ENCODE measurements at places on chromosomes 3 and 15.

DNA sequence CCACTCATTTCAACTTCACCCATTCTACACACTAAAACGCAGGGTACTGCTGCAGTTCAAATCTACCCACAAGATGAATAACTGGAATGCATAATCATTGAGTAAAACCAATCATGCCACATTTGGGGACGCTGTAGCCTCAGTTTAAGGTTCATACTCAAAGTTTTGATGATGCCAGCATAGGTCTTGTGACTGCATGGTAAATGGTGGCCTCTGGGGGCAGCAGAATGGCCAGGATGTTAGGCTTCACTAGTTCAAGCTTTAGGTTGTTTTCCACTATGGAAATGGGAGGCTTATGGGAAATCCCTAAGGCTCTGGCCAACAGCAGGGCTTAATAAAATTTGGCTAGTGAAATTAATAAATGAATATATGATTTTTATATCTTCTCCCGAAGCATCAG, 104.3 kb upstream of the TSC22D2 start:
- DNase-seq, result no peak

DNA sequence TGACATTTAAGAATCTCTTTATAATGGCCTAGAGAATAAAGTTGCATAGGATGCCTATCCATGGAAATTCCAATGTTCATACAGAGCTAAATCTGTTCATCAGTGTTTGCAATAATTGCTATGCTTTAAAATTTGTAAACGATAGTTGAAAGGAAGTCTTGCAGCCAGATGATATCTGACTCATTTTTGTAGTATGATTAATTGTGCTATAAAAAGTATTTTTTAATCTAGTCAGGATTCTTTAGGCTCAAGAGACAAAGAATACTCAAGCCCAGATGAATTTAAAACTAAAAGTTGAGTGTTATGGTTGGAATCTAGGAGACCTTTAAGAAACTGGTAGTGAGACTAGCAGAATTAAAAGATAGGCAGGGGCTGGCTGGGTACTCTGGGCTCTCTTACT, 50.5 kb downstream of the SUCNR1 start:
- DNase-seq, result no peak

DNA sequence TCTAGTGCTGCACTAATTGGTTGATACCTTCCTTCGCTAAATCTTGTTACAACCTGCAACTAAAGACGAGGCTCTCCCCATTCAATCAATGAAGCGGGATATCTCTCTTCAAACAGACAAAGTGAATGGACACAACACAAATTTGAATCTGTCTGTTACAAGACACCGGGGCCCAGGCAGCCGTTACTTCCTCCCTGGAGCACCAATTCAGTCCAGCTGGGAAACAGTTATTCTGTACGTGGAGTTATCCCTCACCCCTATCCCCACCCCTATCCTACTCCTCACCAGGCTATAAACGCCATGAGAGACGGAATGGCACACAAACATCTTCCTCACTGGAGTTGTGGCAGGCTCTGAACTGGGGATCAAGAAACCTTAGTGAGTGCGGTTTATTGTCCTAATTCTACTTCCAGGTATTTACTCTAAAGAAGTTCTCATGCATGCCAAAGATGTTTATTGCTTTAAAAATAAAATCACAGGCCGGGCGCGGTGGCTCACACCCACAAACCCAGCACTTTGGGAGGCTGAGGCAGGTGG, 181.8 kb downstream of the FOXP1 start:
- DNase-seq, result no peak

DNA sequence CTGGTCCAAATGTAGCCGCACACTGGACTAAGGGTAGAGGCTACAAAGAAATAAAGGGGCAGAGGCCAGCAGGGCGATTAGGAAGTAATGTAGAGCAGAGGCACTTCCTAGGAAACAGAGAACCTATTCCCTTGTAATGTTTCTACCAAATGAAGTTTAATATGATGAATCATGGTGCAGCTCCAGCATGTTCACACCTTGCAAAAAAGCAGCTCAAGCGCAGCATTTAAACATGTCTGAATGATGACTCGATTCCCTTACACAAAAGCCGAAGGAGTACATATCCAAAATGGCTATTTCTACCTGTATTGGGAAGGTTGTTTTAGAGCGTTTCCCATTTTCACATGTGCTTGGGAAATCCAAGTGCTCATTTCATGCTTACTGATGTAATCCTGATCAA, 204.8 kb downstream of the MECOM start:
- DNase-seq, result no peak

DNA sequence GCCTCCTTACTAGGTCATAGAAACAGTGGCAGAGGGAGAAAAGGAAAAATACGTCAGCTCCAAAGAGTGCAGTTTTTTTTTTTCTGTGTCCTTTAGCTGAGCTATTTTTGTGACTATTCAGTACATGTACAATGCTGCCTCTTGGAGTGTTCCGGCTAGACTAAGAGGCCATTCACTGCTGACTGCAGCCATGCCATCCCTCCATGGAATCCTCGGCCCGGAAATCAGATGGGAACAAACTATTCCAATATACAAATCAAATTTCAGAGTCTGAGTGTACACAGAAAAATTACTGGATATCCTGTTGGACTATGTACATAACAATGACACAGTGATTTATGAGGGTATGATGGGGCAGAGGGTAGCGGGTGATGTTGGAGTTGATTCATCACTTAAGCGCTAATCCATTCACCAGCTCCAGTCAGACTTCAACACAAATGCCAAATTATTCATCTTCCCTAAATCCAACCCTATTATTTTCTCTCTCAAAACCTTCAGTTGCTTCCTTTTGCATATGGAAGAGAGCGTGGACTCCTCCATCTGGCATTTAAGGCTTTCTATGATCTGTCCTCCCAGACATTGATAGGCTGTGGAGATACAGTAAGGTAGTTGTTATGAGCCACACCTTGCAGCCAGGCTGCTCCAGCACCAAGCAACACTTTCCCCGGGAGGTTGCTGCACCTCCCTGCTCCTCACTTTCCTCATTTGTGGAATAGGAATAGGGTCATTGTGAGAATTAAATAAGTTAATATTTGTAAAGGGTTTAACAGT, 109.1 kb downstream of the LPP start:
- DNase-seq, result no peak

- no peak for DNase-seq
These were observed 3.3 kb downstream of the ACAD9 start for GRCh38 chr3:128882719-128883118.

GRCh38 chr15:94416820-94417219, 185.5 kb downstream of the MCTP2 start:
- no peak for DNase-seq

DNA sequence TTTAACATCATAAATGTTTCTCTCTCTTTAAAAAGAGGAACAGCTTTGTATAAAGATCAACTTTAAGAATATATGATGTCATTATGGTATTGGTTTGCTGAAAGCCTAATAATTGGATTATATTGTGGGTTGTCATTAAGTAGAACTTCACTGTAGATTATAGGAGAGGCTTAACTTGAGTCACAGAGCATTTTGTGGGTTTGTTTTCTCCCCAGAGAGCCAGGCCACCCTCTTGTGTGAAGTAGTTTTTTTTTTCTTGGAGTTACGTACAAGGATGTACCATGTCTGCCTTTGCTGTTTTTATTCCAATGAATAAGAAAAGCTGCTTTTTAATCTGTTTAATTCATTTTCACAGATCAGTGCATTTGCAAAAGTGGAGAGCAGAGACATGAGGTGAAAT, 354.8 kb upstream of the TBL1XR1 start:
- DNase-seq, result no peak

DNA sequence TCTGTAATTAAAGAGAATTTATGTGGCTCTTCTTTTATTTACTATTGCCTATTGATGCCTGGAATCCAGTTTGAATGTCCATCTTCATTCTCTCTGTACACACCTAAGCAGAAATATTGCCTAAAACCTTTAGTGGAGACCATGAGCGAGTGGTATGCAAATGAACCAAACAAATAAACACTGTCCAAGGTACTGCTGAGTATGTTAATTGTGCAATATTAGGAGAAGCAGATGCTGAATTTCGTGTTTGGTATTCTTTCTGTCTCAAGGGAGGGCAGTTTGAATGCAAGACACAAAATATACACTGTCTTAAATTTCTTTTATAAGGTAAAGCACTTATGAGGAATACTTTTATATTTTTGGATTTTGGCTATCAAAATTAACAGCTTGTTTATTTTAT, 440.9 kb downstream of the RBMS3 start:
- no peak for DNase-seq

DNA sequence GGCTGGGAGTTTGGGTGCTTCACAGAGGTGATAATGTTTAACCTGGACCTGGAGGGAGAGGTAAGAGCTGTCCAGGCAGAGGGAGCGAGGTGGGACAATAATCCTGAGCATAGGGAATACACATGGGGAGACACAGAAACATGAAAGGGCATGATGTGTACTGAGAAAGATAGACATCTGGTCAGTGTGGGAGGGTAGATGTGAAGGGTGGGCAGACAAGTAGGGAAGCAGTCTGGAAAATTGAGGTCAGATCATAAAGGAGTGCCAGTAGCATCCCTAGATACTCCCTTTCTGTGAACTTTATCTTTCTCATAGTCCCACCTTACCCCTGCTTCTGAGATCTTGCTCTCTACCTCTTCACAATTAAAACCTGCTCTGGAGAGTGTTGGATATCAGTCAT, 12.0 kb upstream of the GLCE start:
- no peak for DNase-seq

DNA sequence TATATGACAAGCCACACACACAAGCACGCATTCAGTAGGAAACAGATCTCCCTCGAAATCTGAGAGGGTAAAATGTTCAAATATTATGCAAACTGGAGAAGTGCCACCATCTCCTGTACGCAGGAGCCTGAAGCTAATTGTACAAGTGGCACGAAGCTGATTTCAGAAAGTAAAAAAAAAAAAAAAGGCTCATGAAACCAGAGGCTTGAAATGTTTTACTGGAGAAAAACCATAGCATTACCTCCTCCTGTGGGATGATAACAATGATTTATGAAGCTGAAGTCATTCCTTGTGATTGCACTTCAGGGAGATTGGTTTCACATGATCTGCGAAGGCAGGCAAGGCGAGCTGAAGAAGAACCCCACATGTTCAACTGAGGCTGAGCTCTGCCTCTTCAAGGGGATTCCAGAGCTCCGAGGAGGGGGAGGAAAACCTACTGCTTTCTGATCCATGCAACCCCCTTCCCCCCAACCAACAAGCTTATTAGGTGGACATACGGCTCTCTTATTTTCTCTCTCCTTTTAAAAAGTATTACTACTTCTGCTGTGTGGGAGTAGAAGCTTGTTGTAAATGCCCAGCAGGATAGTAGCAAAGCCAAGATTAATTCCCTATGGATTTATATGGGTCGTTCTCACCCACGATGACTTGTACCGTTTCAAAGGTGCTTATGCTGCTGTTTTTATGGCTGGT, 101.1 kb downstream of the GREM1 start:
- no peak for DNase-seq

GRCh38 chr3:14453876-14454638, 51.7 kb downstream of the SLC6A6 start:
- no peak for DNase-seq

GRCh38 chr3:184186902-184187207, 856 bp downstream of the ABCF3 start:
- DNase-seq, result no peak

GRCh38 chr3:41202834-41203345, 3.6 kb downstream of the CTNNB1 start:
- DNase-seq, result no peak

DNA sequence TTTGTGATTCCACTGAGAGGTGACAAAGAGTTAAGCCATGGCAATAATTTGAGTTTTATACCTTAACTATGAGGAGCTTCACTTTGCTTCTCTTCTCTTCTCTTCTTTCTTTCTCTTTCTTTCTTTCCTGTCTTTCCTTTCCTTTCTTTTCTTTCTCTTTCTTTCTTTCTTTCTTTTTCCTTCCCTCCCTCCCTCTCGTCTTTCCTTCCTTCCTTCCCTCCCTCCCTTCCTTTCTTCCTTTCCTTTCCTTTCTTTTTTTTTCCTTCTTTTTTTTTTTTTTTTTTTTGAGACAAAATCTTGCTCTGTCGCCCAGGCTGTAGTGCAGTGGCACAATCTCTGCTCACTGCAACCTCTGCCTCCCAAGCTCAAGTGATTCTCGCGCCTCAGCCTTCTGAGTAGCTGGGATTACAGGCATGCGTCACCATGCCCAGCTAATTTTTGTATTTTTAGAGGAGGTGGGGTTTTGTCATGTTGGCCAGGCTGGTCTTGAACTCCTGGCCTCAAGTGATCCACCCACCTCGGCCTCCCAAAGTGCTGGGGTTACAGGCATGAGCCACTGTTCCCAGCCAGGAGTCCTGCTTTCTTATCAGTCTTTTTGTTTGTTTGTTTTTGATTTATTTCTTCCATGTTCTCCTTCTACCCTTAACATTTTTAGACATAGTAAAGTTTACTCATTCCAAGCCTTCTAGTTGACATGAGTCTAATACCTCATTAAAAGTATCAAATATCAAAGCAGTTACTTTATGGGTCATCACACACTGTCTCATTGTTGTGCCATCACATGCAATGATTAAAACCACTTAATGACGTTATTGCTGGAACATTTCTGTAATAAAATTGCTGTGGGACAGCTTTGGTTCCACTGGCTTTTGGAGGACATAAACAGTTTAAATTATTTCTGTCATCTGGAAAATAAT, 29.9 kb downstream of the SLC49A4 start:
- DNase-seq, result no peak

GRCh38 chr3:32066686-32067085, 39.7 kb upstream of the GPD1L start:
- no peak for DNase-seq

- no peak for DNase-seq
These were observed 74.3 kb downstream of the LARS2 start for GRCh38 chr3:45462522-45463265.

- DNase-seq, result no peak
These were observed 151.4 kb downstream of the RAP2B start for GRCh38 chr3:153313302-153313965.

DNA sequence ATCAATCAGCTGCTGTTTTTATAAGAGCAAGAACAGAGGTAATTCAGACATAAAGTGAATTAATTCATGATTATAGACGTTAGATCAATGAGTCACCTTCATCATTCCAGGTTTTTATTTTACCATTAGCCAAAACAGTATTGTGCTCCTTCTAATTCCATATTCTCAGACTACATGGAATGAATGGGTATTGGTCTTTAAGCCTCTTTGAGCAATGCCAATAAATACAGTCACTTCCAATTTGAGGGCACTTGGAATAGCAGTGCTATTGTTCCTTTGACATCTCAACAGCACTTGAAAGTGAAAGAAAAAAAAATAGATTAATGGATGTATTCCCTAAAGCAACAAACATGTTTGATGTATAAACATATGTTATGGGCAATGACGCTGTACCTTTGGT, 830.9 kb upstream of the CFAP20DC start:
- no peak for DNase-seq
